ENCODE measurements at places on chromosomes 1 and 21.

GRCh38 chr1:88052167-88052566, 631.9 kb upstream of the PKN2 start:
- DNase-seq, result no peak

GRCh38 chr1:168391851-168392681, 111.4 kb downstream of the TBX19 start:
- no peak for DNase-seq

DNA sequence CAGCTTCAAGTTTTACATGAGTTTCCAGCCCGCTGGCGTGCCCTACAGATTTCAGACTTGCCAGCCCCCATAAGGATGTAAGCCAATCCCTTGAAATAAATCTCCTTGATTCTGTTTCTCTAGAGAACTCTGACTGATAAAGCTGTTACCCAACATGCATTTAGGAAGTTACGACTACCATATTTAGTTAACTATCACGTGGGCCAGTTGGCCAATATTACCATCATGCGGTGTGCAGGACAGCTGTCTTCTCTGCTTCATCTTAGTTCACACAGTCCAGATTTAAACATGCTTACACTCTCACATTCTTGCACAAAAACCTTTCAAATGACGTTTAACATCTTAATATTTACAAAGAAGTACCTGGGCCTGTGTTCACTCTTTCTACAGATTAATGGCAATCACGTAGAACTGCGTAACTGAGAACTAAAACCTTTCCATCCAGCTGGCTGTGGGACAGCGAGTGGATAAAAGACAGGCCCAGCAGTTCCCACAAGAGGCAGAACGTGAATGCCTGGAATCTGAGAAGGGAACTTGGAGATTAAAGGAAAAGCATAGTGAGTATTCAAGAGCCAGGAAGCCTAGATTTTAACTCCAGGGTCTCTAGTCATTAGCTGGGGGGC, 20.8 kb downstream of the FAM177B start:
- DNase-seq, result no peak

DNA sequence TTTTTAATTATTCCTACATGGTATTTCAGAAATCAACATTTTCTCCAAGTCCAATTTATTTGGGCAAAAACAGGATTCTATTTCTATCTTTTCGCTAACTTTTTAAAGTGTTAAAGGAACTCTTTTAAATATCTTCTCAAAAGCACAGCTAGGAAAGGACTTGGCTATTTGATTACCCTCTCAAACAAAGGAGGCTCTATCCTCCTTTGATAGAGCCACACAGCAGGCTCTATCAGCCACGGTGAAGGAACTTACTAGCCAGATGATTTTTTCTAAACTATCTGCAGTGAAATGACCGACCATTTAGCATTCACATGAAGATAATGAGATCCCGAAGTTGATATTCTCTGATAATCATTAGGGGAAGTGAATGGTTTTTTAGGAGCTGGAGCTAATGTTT, 9.1 kb downstream of the ANGPTL7 start:
- DNase-seq, result no peak

DNA sequence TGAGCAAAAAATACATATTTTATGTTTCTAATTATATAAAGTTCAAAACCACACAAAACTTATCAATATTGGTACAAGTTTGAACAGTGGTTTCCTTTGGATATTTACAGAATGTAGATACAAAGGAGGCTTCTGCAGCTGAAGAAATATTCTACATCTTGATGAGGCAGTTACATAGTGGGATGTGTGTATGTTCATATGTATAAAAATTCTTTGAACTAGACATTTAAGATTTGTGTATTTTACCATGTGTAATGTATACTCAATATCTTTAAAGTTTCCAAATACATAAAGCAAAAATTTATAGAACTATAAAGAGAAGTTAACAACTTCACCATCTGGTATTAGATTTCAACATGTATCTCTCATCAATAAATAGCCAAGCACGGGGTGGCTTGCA, 80.7 kb upstream of the TNFSF4 start:
- DNase-seq, result no peak

DNA sequence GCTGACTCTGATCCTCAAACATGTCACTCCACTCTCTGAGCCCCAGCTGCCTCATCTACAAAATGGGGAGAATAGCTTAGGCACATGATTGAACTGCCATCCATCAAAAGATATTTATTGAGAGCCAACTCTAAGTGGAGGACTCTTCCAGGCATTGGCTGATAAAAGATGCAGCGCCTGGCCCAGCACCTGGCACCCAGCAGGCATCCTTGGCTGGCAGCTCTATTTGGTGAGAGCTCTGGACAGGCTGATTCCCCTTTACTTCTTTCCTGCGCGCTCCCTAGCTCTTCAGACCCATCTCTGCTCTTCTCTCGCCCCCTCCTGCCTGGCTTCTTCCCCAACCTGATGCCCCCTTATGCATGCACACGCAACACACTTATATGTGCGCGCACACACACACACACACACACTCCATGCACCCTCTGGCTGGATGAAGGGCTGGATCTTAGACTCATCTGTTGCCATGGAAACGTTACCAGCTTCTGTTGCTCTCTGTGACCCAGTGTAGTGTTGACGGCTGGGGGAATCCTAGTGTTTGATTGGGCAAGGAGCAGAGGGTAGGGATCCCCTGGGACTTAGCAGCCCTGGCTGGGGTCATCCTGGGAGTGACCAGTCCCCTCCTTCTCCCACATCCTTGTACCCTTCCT, 49.3 kb downstream of the VWA5B1 start:
- no peak for DNase-seq

Data from activated T-cell treated with anti-CD3 and anti-CD28 coated beads, Interleukin-2, amount 50 U/mL, for 48 hours (primary cell).